Stimulated activated CD4-positive, alpha-beta T cell treated with anti-CD3 and anti-CD28 coated beads, Interleukin-4, amount 100 ng/mL, for 48 hours (primary cell): ENCODE measurements at places on chromosomes 6 and 20.

DNA sequence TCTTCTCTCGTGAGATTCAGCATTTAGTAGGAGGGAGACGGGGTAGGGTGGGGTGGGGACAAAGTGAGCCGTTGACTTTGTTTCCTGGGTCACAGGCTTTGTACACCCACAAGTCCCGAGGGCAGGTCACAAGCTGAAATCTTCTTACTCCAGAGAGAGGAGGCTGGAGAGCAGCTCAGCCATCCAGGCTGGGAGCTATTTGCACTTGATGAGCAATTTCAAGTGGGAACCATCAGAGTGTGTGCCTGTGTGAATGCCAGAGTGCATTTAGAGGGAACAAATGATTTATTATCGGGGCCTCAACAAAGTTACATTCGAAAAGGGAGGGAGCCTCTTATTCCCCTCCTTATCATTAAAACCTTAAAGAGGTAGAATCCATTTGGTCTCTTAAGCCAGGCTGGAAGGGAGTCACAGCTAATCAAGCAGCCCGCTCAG is 155.7 kb upstream of the JARID2 start:
- DNase-seq, result no peak

GRCh38 chr20:56817780-56818675 is 188.9 kb downstream of the TFAP2C start:
- no peak for DNase-seq

- DNase-seq, result no peak
Measured at GRCh38 chr6:153553627-153554026, 422.5 kb upstream of the RGS17 start.

- no peak for DNase-seq
Measured at GRCh38 chr20:13515796-13516558, 122.8 kb downstream of the TASP1 start.

DNA sequence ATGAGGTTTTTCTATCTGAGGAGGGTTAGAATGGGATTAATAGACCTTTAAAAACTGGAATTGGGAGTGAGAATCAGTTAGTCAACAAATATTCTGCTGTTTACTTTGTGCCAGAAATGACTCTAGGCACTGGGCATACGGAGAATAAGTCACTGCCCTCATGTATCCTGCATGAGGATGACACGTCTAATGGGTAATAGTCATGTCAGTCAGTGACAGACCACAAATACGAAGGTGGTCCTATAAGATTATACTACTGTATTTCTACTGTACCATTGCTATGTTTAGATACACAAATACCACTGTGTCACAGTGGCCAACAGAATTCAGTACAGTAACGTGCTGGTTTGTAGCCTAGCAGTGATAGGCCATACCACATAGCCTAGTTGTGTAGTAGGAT is 30.7 kb downstream of the ZFAND3 start:
- DNase-seq, result no peak

- DNase-seq, result no peak
Measured at GRCh38 chr6:170274713-170275560, 15.9 kb downstream of the DLL1 start.

- no peak for DNase-seq
Measured at GRCh38 chr6:162373192-162373591, 354.4 kb downstream of the PRKN start.

DNA sequence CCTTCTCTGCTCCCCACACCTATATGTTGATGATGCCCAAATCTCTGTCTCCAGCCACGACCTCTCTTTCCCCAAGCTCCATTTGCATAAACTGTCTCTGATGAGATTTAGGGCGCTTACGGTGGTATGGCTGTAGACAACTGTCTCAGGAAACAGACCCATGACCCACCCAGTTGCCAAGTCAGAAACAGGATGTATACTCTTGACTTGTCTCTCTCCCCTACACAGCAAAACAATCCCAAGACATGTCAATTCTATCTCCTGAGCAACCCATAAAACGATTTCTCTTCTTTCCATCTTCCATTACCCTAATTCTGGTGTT is 13.9 kb downstream of the GNL1 start:
- DNase-seq, result no peak

DNA sequence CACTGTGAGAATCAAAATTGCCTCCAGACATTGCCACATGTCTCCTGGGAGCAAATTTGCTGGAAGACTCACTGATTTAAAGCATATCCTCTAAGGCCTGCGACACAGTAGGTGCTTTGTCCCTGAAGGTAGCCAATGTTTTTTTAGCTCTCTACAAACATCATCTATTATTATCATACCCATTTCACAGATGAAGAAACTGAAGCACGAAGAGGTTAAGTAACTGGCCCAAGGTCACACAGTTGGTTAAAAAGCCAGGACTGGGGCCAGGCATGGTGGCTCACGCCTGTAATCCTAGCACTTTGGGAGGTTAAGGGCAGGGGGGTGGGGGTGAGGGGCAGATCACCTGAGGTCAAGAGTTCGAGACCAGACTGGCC is 12.4 kb downstream of the SLC13A3 start:
- DNase-seq, result no peak

GRCh38 chr6:114290864-114291263 is 52.0 kb downstream of the HS3ST5 start:
- no peak for DNase-seq

- DNase-seq, result no peak
Measured at GRCh38 chr6:156787569-156788492, 10.7 kb downstream of the ARID1B start.

GRCh38 chr20:1786486-1786885 is 108.7 kb upstream of the SIRPA start:
- DNase-seq, result no peak

DNA sequence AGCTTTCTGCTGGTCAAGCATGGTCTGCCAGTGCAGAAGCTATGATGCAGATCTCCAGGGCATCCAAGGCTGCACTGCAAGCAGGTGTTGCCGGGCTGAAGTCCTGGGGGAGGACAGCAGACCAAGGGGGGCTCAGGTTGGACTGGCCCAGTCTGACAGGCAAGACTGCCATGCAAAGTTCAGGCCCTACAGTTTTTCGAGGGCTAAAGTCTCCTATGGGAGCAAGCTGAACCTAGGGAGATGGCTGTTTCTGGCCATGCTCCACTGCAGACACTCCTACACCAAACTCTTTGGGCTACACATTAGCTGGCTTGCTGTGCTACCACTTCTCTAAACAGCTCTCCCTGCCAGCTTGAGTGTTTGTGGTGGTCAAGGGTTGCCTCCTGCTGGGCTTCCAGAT is 130.0 kb upstream of the SYNCRIP start:
- DNase-seq, result no peak

GRCh38 chr6:160273196-160273595 is 14.6 kb upstream of the SLC22A2 start:
- no peak for DNase-seq

DNA sequence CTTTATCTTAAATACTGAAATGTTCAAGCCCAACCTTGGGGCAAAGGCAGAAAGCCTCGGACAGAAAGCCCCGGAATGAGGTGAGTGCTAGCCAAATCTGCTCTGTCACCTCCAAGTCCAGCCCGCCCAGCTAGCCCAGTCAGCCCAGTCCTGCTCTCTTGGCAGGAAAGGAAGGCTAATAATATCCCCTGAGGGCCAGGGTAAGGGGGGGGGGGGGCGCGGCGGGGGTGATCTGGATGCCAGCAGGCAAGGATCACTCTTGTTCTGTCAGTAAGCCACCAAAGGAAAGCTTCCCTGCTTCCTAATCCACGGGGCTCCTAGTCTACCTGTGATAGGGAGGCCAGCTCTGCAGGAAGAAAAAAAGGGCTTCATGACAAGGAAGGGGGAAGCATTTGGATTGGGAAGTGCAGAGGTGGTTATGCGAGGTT is 1.1 kb downstream of the NDRG3 start:
- DNase-seq, result no peak

- no peak for DNase-seq
Measured at GRCh38 chr20:36582322-36582721, 8.9 kb downstream of the TGIF2 start.

- no peak for DNase-seq
Measured at GRCh38 chr20:24637087-24637486, 167.7 kb downstream of the SYNDIG1 start.

GRCh38 chr6:84224251-84224650 is 3.2 kb downstream of the CEP162 start:
- no peak for DNase-seq

DNA sequence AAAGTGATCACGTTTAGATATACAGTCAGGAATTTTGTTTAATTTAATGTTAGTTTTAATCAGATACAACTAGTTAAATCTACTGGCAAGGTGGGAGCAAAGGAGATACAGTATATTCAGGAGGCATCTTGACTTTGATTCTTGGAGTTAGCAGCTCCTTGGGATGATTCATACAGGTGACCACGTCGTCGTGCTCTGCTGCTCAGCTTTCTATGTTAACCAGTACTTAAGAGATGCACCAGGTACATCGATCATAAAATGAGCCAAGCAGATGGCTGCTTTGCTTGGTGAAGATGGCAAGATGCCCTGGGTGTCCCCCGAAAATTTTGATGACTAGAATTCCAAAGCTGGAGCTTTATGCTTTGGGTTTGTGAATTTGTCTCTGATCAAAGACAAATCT is 64.7 kb downstream of the TBC1D7 start:
- DNase-seq, result no peak

DNA sequence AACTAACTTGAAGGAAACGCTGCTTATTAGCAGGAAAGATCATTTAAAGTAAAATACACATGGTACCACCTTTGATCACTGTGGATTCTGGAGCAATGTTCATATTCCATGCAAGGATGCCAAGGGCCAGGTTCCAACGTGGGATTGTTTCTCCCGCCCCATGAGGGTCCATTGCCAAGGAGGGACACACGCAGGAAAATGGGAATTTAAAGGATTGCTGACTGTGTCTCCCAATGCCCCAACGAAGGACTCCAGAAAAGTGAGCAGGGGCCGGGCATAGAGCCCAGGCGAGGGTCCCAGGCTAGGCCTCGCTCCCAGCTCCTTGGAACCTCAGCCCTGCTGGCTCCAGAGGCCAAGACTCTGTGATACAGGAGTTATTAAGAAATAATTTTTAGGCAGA is 111.2 kb downstream of the DACT2 start:
- DNase-seq, result no peak

DNA sequence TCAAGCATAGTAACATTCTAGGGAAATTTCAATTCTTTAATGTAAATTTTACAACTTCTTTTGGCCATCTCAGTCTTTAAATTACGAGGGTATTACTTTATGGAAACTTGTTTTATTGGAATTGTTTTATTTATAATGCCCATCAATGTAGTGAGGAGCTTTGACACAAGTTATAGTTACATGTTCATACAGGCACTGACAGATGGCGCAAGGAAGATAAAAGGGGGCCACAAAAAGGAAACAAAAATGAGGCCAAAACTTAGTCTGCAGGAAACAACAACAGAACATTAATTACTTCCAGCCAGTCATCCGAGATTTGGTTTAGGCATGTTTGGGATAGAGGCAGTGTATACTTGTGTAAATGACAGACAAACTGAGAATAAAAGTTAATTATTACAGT is 18.3 kb downstream of the SESN1 start:
- no peak for DNase-seq

DNA sequence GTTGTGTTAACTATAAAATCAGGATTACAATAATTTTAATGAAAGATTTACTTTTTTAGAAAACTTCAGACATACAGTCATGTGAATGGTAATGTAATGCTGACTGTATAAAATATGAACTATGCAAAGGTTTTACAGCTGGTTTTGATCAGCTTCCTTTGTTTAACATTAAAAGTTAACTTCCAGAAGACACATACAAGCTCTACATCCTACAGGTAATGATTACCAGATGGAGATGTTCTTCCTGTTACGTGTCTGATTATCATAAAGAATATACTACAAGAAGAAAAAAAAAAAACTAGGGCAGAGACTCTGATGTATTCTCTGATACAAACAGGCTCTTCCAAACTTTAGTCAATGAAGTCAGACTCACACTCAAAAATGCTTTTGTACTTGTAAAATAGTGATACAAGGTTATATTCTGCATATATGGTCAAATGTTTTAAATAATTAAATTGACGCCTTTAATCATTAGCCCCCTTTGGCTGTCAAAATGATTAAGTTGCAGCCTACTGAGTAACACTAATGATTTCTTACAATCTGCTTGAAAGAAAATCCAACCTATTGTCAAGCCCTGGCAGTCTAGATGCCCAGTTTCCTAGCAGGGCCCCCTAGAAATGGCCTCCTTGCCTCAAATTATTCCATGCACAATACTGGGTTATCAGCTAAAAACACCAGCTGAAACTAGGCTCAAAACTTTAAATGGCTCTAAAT is 251.8 kb upstream of the RUNX2 start:
- no peak for DNase-seq

DNA sequence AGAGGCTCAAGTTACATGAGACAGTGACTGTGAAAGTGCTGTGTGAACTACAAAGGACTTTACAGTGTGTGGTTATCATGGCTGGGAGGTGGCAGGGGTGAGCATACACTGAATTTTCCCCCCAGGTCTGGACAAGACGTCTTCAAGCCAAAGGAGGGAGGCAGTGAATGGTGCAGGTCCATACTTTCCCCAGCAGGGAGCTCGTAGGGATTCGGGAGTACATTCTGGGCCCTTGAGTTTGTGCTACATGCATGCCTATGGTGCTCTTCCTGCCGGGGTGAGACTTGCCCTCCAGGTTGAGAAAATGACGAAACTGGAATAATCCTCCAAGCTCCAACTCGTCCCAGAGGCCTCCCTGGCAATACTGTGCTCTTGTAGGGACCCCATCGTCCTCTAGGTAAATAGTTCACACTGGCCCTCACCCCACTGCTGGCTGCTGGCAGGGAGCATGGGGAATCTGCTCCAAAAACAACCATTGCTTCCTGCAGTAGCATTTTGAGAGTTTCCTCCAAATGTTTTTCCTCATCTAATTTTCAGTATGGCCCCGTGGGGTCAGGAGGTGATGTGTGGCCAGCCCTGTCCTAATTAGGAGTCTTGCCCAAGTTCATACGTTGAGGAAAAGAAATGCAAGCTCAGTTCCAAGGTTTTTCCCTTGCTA is 57.6 kb downstream of the ZNF831 start:
- no peak for DNase-seq

GRCh38 chr20:12166053-12166717 is 248.5 kb downstream of the BTBD3 start:
- no peak for DNase-seq
